Choroid plexus epithelial cell (primary cell): ENCODE measurements at places on chromosomes 2 and 18.

DNA sequence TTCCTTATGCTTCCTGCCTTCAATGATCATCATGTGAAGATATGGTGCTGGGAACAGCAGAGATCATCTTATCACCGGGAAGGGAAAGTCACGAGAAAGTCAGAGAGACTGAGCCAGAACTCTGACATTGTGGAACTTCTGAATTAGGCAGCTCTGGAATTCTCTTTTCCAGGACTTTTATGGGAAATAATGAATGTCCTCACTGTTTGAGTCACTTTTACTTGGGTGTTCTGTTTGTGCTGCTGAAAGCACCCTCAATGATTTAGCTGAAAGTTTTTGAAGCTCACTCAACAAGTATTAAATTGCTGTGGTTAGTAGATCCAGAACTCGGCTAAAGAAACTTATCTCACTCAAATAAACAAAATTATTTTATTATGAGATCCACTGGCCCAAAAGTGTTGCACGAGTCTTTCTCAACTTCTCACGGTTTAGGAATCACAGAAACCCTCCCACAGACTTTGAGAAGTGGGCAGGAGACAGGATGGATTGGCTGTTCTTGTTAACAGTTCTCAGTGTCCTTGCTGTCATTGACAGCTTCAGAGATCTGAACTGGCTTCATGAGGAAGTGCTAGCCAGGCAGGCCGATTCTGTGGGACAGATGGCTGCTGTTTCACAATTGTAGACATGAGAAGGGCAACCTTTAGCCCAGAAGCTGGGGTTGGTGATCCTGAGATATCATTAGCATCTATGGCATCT is 26.4 kb upstream of the ATRAID start:
- DNase-seq = peak; percentile 57

DNA sequence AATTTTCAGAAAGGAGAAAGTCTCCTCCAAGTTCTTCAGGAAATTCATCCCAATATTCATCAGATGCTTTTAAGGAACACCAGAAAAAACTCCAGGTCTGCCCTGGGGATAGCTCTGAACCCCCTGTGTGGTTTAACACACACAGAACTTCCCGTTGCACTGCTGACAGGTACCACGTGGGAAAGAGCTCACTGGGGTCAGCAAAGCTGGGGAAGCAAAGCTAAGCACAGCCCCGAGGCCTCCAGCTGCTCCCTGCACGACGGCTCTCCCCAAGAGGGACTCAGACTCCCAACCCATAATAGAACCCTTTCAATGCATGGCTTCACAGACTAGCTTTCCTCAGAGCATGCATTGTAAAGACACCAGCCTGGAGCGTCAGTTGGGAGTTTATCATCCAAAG is 28.0 kb downstream of the ADI1 start:
- peak; percentile 39 for DNase-seq

DNA sequence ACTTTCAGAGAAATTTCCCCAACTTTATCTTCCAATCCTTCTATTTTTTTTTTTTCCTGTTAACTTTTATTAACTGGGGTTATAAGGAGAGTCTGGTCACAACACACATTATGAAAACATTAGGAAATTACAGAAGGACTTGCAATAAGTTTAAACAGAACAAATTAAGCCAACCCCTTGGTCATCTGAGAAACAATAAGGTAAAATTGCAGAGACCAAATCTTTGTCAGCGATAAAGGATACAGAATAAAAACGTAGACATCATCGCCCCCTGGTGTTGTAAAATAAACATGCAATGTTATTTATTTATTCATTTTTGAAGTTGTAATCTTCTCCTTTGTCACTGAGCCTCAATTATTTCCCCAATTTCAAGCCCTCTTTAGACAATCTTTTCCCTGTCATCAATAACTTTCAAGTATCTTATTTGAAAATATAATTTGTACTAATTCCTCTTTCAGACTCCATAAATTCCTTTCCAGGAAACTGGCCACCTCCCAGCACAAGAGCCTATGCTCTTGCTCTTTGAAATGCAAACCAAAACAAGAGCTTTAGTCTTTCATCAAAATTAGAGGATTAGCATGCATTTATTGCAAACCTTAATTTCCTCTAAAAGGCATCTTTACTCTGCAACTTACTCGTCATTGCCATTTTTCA is 19.5 kb downstream of the G6PC2 start:
- peak; percentile 61 for DNase-seq

DNA sequence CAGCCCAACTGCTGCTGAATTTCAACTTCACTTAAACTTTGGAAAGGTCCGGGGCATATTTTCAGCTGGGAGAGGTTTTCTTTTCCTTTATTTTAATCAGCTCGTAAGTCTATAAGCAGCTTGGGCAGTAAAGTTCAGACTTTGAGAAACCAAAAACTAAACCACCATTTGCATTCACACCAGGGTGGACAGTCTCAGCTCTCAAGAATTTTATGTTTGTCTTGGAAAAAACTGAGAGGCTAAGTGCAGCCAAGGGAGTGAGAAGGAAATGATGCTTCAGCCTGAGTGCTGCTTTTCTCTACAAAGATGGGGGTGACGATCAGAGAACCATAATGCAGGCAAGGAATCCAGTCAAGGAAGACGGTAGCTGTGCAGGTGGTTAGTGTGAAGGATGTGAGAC is 30.2 kb downstream of the MCFD2 start:
- DNase-seq = peak; percentile 81

- no peak for DNase-seq
Observed at GRCh38 chr2:14752295-14752694, 119.8 kb downstream of the LRATD1 start.

- peak; percentile 73 for DNase-seq
Observed at GRCh38 chr18:74225193-74225840, 66.4 kb downstream of the CYB5A start.

DNA sequence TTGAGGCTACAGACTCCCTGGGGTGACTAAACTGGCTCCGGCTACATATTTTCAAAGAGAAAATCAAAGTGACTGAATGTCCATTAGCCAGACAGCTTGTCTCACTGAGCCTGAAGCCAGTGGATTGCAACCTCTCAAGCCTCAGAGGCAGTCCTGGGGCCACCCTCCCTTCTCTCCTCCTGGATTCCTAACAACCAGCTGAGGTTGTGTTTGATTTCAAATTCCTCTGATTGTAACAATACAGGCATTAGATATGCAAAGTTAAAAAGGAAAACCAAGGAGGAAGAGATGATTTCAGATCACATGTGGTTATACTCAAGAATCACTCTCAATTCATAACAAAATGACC is 101.0 kb upstream of the LMAN1 start:
- DNase-seq = peak; percentile 43

DNA sequence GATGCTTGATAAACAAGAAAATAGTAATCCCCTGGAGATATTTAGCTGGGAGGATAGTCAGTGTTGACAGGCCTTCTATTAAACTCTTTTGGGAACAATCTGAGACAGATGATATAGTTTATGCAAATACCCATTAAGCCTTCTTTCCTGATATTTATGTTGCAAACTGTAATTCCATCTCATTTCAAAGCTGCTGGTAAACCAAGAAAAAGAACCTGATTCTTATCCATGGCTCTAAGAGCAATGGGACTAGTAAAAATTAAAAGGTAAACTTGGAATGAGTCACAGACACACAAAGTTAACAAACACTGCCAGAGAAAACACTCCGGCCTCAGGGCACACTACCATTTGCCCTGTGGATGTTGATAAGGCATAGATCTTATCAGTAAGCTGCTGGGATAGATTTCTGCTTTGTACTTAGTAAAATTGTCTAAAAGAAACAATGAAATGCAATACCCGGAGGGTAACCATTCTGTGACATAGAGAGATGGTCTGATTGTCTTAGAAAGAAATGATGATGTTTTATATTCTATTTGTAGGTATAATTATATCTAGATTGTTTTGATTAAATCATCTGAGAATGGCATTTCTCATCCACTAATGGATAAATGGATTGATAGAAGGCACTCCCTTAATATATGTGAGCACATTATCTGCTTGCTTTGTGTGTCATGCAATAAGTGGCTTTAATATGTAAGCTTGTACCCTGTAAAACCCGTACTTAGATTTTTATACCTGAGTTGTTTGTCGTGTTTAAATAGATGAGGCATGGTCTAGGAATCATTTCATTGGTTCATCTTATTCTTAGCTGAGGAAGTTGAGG is 13.2 kb downstream of the GALR1 start:
- no peak for DNase-seq

GRCh38 chr2:108575132-108575966 is 41.1 kb downstream of the LIMS1 start:
- peak; percentile 83 for DNase-seq

DNA sequence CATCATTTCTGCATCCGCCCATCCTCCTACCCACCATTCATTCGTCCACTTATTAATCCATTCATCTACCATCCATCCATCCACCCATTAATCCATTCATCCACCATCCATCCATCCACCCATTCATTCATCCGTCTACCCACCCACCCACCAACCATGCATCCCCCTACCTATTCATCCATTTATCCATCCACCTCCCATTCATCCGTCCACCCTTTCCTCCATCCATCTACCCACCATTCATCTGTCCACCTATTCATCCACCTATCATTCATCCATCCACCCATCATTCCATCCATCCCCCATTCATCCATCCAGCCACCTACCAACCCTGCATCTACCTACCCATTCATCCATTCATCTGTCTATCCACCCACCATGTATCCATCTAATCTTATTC is 83.5 kb upstream of the MCFD2 start:
- DNase-seq = no peak

DNA sequence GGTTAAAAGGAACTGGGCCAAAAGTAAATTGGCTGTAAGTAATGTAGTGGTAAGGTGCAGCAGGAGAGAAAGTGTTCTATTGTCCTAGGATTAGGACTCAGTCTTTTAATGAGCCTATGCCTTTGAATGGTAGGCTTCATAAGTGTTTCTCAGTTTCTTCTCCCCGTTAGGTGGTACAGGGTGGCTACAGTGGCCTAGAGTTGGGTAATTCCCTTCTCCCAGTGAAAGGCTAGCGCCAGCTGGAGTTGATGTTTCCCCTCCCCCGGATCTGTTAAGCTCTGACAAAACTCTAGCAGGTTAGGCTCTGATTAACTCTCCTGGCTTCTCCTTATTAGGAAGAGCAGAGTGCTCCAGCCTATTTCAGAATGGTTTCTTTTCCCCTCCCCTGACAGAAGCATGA is 127.7 kb downstream of the DNAH6 start:
- DNase-seq = peak; percentile 1
